ENCODE measurements at places on chromosomes 13 and 19. TPM values are rescaled to one million over a fixed set of nuclear protein-coding genes. Genes with fewer than 3 reads are reported as not detected.
A peak's percentile ranks its signal among the peaks of the same experiment; 100 is the strongest.

KLK8 gene
- 0.39 TPM for polyA plus RNA-seq

LONP1 gene
- polyA plus RNA-seq = 75.0 TPM

ALOX5AP gene
- 753 TPM for polyA plus RNA-seq

GRCh38 chr13:58190577-58190976, 559.0 kb downstream of the PCDH17 start:
- no peak overlapping the region for H3K4me3 ChIP-seq
- H3K27ac ChIP-seq = no peak overlapping the region
- no peaks in the 10 kb centered on the region for H3K36me3 ChIP-seq
- peak; percentile 21 for DNase-seq
- no peaks in the 10 kb centered on the region for H3K4me1 ChIP-seq
- no peaks in the 10 kb centered on the region for H3K27me3 ChIP-seq

DNA sequence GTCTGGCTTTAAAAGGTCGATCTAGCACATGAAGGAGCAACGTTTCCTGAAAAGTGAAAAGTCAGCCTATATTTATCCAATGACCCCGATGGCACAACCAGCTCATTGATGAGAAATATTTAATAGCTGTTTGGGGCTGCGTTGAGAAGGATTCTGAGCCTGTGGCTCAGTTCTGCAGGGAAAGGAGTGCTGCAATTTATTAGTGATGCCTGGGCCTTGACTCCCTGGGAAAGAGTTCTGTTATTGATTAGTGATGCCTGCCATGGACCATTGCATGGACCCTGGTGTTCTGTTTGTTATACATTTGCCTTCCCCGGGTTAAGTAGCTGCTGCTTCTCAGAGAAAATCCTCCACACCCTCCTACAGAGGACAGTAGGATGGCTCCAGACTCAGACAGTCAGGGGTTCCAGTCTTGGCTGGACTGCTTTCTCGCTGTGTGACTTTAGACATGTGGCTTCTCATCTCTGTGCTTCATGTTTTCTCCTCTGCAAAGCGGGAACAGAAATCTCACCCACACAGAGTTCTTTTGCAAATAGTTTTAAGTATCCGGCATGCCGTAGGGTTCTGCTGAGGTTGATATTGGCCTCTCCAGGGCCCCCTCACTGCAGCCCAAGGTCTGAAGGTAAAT, 17.7 kb upstream of the PTPRS start:
- H3K4me1 ChIP-seq = no peaks in the 10 kb centered on the region
- no peak overlapping the region for H3K4me3 ChIP-seq
- H3K27ac ChIP-seq = no peak overlapping the region
- no peaks in the 10 kb centered on the region for H3K27me3 ChIP-seq
- no peak for DNase-seq
- H3K36me3 ChIP-seq = no peaks in the 10 kb centered on the region

DNA sequence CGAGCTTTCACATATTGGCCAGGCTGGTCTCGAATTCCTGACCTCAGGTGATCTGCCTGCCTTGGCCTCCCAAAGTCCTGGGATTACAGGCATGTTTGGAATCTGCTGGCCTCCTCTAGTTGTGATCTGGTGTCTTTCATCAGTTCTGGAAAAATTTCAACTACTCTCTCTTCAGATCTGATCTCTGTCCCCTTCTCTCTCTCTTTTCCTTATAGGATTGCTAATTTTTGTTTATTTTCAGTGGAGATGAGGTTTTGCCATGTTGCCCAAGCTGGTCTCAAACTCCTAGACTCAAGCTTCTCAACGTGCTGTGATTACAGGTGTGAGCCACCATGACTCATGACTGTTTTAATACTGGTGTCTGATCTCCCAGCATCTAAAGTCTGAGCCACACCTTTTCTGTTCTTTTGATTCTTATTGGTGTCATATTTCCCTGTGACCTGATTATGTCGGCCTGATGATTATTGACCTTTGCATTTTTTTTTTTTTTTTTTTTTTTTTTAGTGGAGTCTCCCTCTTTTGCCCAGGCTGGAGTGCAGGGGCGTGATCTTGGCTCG, 10.4 kb upstream of the NANOS2 start:
- no peak for DNase-seq
- H3K27ac ChIP-seq = no peak overlapping the region
- no peaks in the 10 kb centered on the region for H3K36me3 ChIP-seq

- H3K36me3 ChIP-seq = no peaks in the 10 kb centered on the region
- no peak for DNase-seq
- no peaks in the 10 kb centered on the region for H3K4me1 ChIP-seq
- peak overlapping the region; percentile 97 for H3K27ac ChIP-seq
These were observed 540 bp upstream of the ZFP36 start for GRCh38 chr19:39405958-39406655.

GRCh38 chr19:53192771-53193534, at the start of gene ZNF665:
Gene ZNF665, minus strand, starts transcription at chr19:53193358. Its CDS starts 10,460 bp downstream, at chr19:53182898.
- H3K36me3 ChIP-seq = no peaks in the 10 kb centered on the region
- no peaks in the 10 kb centered on the region for H3K27me3 ChIP-seq

RETN gene
- polyA plus RNA-seq = 1,168 TPM

GRCh38 chr13:52983836-52984235, 44.8 kb upstream of the OLFM4 start:
- no peak overlapping the region for H3K4me3 ChIP-seq
- H3K4me1 ChIP-seq = no peaks in the 10 kb centered on the region
- no peaks in the 10 kb centered on the region for H3K27me3 ChIP-seq
- DNase-seq = no peak
- no peak overlapping the region for H3K27ac ChIP-seq
- no peaks in the 10 kb centered on the region for H3K36me3 ChIP-seq

ZNF600 gene
- polyA plus RNA-seq = 3.5 TPM

NAT14 gene
- polyA plus RNA-seq = 22.6 TPM

EDNRB gene
- polyA plus RNA-seq = 43.8 TPM

DNA sequence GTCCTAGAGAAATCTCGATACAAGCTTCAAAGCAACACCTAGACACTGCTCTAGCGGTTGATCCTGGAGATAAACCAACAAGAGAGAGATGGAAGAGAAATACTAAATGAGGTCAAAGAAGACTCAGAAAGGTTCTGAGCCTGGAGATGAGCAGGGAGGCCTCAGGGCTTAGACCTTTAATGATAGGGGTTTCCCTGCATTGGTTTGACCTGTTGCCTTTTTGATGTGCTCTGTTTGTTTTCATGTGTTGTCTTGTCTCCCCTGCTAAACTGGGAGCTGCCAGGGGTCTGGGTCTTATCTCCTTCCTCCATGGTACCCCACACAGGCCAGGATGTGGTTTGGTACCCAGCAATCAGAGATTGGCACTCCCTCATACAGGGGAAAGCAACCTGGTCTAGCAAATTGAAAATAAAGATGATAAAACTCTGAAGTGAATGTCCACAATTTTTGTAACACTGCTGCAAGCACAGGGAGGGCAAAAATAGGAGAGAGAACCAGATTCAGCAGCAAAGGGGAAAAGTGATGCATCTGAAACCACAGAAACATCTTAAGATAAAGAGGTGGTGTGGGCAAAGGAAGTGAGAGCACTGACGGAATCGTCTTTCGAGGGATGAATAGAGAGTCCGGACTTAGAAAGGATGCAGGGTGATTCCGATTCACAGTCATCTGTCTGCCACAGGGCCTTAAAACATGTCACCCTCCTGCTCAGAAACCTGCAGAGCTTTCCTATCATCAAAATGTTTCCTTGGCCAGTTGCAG, 3.5 kb downstream of the FFAR2 start:
- H3K27me3 ChIP-seq = no peaks in the 10 kb centered on the region
- no peak overlapping the region for H3K27ac ChIP-seq
- no peaks in the 10 kb centered on the region for H3K36me3 ChIP-seq
- no peak for DNase-seq
- H3K4me3 ChIP-seq = no peak overlapping the region
- peaks cover 4% of the 10 kb centered on the region for H3K4me1 ChIP-seq

GRCh38 chr13:25085125-25085742, 10.7 kb upstream of the PABPC3 start:
- H3K36me3 ChIP-seq = no peaks in the 10 kb centered on the region
- H3K27ac ChIP-seq = no peak overlapping the region
- no peak overlapping the region for H3K4me3 ChIP-seq
- H3K4me1 ChIP-seq = no peaks in the 10 kb centered on the region
- DNase-seq = peak; percentile 40
- H3K27me3 ChIP-seq = no peaks in the 10 kb centered on the region

DNA sequence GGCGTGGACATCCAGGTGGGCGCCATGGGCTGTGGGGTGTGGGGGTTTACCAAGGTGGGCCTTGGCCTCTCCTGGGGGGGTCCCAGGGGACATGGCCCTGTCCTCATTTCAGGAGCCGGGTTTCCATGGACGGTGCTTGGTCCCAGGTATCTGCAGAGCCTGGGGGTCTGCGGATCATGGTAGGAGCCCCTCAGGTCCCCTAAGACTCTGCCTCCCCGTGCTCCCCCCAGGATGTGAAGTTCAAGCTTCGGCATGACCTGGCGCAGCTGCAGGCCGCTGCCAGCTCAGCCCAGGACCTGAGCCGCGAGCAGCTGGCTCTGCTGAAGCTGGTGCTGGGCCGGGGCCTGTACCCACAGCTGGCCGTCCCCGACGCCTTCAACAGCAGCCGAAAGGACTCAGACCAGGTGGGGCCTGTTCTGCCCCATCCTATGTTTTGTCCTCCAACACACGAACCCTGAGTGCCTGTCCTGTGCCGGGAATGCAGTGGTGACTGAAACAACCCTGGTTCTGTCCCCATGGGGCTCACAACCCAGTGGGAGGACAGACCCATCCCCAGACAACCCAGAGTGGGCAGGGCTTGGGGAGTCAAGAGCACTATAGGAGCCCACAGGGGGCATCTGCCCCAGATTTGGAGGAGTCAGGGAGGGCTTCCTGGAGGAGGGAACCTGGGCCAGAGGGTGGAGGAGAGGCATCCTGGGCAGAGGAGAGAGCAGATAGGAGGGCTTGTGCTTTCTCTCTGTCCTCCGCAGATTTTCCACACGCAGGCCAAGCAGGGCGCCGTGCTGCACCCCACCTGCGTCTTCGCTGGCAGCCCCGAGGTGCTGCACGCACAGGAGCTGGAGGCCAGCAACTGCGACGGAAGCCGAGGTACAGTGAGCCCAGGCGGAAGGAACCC, 26.8 kb downstream of the DHX34 start:
- no peak for DNase-seq
- no peaks in the 10 kb centered on the region for H3K27me3 ChIP-seq
- H3K4me3 ChIP-seq = no peak overlapping the region
- peaks cover 20% of the 10 kb centered on the region for H3K36me3 ChIP-seq
- no peaks in the 10 kb centered on the region for H3K4me1 ChIP-seq
- H3K27ac ChIP-seq = no peak overlapping the region

PLPPR3 gene
- polyA plus RNA-seq = 4.2 TPM

GRCh38 chr13:106691861-106692260, 123.9 kb upstream of the ARGLU1 start:
- no peaks in the 10 kb centered on the region for H3K36me3 ChIP-seq
- no peak overlapping the region for H3K4me3 ChIP-seq
- no peaks in the 10 kb centered on the region for H3K4me1 ChIP-seq
- H3K27ac ChIP-seq = no peak overlapping the region
- H3K27me3 ChIP-seq = no peaks in the 10 kb centered on the region

DNA sequence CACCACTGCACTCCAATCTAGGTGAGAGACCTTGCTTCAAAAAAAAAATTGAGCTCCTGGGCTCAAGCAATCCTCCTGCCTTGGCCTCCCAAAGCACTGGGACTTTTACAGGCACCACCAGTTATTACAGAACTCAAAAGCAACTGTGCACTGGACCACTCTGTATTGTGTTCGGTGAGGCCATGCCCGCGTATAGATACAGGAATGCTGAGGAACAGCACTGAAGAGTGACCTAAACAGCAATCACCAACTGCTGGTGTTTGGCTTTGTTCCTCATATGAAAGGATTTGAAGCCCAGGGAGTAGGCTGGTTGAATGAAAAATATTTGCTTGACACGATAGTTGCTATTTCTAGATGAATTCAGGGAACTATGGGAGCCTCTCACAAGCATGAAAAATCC, 29.5 kb downstream of the SLC25A30 start:
- no peaks in the 10 kb centered on the region for H3K4me1 ChIP-seq
- no peak for DNase-seq
- H3K4me3 ChIP-seq = no peak overlapping the region

DNA sequence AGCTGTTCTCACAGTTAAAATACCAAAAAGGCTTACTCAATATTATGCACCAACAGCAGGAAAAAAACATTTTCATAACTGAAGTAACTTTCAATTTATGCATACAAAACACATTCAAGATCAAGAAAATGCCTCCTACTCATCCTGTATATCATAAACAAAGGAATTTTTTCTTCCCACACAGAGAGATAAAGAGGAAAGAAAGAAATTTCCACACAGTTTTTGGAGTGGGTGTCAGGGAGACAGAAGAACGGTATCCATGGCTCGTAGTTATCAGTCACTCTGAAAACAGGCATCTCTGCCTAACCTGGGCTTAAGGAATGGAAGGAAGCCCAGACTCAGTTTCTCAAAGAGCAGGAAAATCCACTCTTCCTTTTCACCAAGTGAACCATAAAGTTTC, 92.4 kb upstream of the SIAH3 start:
- no peaks in the 10 kb centered on the region for H3K4me1 ChIP-seq
- no peak overlapping the region for H3K4me3 ChIP-seq
- H3K27me3 ChIP-seq = no peaks in the 10 kb centered on the region
- H3K36me3 ChIP-seq = no peaks in the 10 kb centered on the region
- no peak overlapping the region for H3K27ac ChIP-seq
- DNase-seq = no peak

GRCh38 chr13:50529154-50529882, 314.2 kb downstream of the DLEU7 start:
- H3K36me3 ChIP-seq = no peaks in the 10 kb centered on the region
- H3K4me1 ChIP-seq = peaks cover 21% of the 10 kb centered on the region

DNA sequence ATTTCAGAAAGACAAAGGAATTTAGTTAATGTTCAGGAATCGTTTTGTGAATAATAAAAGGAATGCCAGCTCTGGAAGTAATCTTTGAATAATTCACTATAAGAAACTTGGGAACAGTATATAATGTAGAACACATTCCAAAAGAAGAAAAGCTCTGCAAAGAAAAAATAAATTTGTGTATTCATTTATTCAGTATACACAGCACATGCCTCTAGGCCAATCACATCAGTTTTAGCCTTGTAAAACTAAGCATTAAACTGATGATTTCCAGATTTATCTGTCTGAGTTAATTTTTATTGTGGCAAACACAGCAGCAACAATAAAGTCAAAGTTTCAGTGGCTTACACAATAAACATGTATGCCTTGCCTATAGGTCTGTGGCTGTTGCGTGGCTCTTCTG, 5.7 kb upstream of the RXFP2 start:
- no peak overlapping the region for H3K27ac ChIP-seq
- H3K27me3 ChIP-seq = no peaks in the 10 kb centered on the region
- no peaks in the 10 kb centered on the region for H3K36me3 ChIP-seq

GRCh38 chr19:50358483-50359327, 6.7 kb downstream of the NAPSA start:
- DNase-seq = peak; percentile 75
- no peaks in the 10 kb centered on the region for H3K27me3 ChIP-seq
- H3K27ac ChIP-seq = peak overlapping the region; percentile 83
- H3K4me1 ChIP-seq = peaks cover 2% of the 10 kb centered on the region
- no peak overlapping the region for H3K4me3 ChIP-seq

GRCh38 chr19:50022823-50023222, 2.3 kb downstream of the VRK3 start:
- no peaks in the 10 kb centered on the region for H3K27me3 ChIP-seq
- H3K4me1 ChIP-seq = peaks cover 5% of the 10 kb centered on the region
- no peak overlapping the region for H3K27ac ChIP-seq
- no peak overlapping the region for H3K4me3 ChIP-seq
- no peak for DNase-seq
- H3K36me3 ChIP-seq = peaks cover 3% of the 10 kb centered on the region
